ENCODE measurements at places on chromosomes 1 and 21.

DNA sequence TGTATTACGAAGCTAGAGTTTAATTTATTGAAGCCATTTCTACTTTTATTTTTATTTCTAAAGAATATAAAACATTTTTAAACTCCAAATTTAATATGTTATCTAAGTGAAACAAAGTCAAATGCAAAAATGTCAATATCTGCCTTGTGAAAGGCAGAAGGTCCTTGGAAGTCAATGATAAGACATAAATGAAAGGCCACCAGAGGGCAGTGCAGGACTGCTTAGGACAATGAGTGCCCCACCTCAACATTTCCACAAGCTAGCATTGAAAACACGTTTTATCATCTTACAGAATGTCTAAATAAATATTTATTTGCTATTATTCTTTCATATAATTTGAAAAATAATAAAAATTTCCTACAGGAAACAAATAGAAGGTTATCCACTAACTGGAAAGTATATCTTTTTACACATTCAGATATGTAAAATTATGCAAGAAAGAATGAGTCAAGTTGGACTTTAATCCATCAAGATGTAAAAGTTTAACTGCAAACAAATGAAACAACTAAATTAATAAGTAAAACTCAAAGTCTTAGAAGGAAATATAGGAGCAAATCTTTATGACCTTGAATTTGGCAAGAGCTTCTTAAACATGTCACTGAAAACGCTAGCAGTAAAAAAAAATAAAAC is 140.1 kb upstream of the FMN2 start:
- DNase-seq = no peak

GRCh38 chr21:35070436-35070835 is 21.3 kb upstream of the RUNX1 start:
- DNase-seq = no peak

GRCh38 chr1:168454211-168454815 is 89.5 kb downstream of the XCL2 start:
- no peak for DNase-seq

DNA sequence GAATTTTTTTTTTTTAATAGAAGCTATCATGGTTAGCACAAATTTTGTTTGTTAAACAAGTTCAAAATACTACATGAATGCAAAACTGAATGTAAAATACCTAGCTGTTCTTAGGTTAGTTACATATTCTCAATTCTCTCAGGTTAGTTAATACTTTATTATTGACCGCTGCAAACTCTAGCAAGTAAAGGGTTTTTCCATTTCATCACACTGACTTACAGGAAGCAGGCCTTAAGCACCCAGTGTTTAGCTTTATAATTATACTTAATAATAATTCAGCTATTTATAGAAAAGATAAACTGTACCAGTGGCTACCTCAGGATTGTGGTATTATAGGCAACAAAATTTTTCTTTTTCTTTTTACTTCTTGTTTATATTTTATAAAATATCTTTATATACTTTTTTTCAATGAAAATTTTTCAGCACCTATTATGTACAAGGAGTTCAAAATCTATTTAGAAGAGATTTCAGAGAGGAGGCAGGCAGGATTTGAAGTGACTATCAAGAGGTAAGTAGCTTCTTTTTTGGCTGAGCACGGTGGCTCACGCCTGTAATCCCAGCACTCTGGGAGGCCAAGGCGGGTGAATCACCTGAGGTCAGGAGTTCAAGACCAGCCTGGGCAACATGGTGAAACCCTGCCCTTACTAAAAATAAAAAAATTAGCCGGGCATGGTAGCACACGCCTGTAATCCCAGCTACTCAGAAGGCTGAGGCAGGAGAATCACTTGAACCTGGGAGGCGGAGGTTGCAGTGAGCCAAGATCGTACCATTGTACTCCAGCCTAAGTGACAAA is 17.9 kb downstream of the PLPP3 start:
- DNase-seq = no peak

DNA sequence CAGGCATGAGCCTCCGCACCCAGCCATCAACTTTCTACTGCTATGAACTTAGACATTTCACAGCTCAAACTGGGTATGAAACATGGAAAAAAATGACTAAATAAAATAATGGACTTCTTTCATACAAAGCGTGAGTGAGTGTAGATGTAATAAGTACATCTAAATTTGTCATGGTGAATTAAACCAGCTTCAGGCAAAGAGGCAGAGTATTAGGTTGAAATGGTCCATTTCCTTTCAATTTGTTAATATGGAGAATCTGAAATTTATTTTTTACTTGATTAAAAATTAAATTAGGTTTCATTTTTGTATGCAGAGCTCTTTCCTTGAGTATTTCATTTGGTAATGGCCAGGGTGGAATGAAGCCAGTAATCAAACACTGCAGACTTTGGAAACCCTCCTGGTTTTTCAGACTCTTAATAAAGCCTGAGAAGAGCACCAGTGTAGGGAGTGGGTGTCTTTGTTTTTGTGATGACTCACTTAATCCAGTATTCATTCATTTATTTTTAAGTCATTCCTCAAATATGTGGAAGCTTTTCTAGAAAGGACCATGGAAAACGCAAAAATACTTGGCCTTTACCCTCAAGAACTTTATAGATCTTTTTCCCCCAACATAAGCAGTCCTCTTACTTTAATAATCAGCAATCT is 49.2 kb downstream of the ALG14 start:
- DNase-seq = no peak

DNA sequence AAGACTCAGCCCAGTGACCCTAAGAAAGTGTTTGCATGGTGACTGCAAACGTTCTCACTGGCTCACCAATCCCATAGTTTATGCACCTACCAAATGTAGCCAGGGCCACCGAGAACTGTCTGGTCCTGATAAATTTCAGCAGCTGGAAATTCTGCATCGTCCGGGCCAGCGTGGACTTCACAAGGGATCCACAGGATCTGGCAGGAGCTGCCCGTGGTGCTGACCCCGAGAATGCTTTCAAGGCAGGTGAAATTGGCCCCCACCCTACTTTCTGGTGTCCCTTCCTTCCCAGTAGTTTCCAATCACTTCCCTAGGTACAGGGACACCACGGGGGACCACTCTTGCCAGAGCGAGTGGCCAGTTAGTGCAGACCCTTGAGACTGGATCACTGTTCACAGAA is 26.2 kb downstream of the UBASH3A start:
- DNase-seq = no peak

- DNase-seq = no peak
Observed at GRCh38 chr1:5430136-5430535, 562.1 kb downstream of the NPHP4 start.

All from RWPE2 (cell line).